Small intestine (tissue), 16 donors: ENCODE measurements at places on chromosomes 6 and 20.

DNA sequence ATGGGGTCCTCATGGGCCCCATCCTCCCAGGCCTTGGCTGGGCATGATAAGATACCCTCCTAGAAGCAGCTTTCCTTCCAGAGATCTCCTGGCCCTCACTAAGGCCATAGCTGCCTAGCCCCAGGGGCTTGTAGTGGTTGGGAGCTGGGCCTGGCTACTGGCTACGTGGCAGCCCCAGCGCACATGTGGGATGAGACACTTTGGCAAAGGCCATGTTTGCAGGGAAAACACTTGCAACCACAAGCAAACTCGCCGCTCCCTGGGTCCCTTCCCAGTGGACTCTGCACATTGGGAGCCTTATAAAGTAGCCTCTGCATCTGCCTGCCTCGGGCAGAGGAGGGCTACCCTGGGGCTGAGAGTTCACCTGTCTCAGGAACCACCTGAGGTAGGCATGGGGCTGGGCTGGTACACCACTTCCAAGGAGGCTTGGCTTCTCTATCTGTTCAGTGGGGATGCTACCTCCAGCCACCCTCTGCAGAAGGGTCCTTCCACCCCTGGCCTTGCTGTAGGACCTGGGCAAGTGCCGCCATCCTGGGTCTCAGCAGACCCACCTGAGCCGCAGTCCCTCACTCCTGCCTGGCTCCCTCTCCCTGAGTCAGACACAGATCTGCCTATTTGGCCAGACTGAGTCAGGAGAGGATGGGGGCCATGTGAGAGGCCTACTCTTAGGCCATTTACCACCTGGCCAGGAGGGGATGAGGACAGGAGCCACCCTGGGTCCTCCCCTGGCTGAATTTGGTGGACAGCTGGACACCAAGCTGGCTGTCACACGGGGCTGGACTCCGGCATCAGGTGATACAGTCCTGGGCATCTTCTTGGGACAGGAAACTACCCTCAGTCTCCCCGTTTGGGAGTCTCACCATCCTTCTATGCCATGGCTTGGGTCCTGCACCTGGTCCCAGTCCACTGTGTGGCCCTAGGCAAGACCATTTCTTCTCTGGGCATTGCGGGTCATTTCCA lies at the start of gene BPIFB2:
Gene BPIFB2, plus strand, starts transcription at position 329 of the 960 bp plus-strand sequence. CDS start 871 bp downstream, outside the sequence.
- H3K27ac ChIP-seq, result no peak within 1 kb of the TSS
- H3K27me3 ChIP-seq, result no peaks in the 10 kb centered on the region
- DNase-seq, result no peak
- no peaks in the 10 kb centered on the region for H3K36me3 ChIP-seq

DNA sequence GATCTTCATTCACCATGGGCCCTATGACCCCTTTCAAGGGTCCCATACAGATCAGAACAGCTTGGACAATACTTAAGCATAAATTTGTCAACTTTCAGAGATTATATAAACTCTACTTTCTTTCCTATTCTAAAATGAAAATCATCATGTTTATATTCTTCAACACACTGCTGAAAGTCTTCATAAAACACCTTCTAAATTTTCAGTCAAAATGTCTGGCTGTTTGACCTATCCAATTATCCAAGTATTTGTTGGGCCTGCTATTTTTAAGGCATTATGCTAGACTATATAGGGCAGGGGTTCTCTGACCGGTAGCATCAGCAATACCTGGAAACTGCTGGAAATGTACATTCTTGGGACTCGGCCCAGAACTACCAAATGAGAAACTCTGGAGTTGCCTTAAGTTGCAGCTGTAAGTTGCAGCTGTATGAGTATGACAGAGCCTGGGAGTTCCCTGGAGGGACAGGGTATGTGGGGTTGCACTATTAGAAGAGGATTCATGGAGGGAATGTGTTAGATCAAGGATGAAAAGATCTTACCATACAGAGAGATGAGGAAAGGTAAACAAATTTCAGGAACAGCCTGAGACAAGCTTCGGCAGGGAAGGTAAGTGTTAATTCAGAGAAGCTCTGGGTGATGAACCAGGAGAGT lies 293.0 kb downstream of the ADGB start:
- no peak overlapping the region for H3K4me3 ChIP-seq
- no peaks in the 10 kb centered on the region for H3K4me1 ChIP-seq
- no peaks in the 10 kb centered on the region for H3K27me3 ChIP-seq
- no peaks in the 10 kb centered on the region for H3K36me3 ChIP-seq
- no peak overlapping the region for H3K27ac ChIP-seq

- no peaks in the 10 kb centered on the region for H3K4me1 ChIP-seq
- no peak for DNase-seq
- H3K27me3 ChIP-seq, result no peaks in the 10 kb centered on the region
- H3K4me3 ChIP-seq, result no peak overlapping the region
- no peak overlapping the region for H3K27ac ChIP-seq
Observed at GRCh38 chr20:15565786-15566185, 1007.5 kb downstream of the KIF16B start.

DNA sequence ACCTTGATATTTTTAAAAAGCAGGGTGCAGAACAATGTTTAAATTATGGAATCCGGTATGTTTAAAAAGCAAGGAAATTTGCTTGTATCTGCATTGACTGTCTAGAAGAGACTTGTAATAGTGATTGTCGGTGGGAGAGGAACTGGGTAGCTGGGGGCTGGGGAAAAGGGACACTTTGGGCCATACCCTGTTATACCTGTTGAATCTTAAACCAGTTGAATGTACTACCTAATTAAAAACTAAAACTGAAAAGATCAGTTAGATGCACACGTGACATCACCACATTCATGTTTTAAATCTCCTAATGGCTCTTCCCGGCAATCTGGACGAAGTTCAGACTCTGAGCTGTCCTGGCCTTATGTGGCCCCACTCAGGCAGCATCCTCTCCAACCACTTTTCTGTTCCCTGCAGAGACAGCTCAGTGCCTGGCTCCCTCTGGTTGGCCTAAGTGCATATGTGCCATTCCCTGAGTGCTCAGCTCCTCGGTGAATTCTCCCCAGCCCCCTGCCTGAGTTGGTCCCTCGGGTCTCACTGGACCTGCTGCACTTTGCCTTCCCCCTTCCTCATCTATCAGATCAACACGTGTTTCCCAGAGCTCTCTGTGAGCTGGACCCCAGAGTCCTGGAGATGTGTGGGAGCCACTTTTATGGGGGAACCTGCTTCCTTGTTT lies 36.3 kb downstream of the SLC52A3 start:
- DNase-seq, result no peak
- no peak overlapping the region for H3K4me3 ChIP-seq
- H3K27me3 ChIP-seq, result peaks cover 26% of the 10 kb centered on the region
- H3K27ac ChIP-seq, result no peak overlapping the region
- no peaks in the 10 kb centered on the region for H3K4me1 ChIP-seq

GRCh38 chr6:44779130-44779826 lies 391.8 kb downstream of the CDC5L start:
- no peak for DNase-seq
- H3K27me3 ChIP-seq, result no peaks in the 10 kb centered on the region

- no peaks in the 10 kb centered on the region for H3K27me3 ChIP-seq
- no peaks in the 10 kb centered on the region for H3K4me1 ChIP-seq
- H3K27ac ChIP-seq, result no peak overlapping the region
- H3K36me3 ChIP-seq, result no peaks in the 10 kb centered on the region
Observed at GRCh38 chr6:88381289-88381642, 215.1 kb upstream of the CNR1 start.

- no peaks in the 10 kb centered on the region for H3K36me3 ChIP-seq
- H3K4me1 ChIP-seq, result no peaks in the 10 kb centered on the region
- no peak overlapping the region for H3K27ac ChIP-seq
- H3K27me3 ChIP-seq, result no peaks in the 10 kb centered on the region
- DNase-seq, result no peak
- no peak overlapping the region for H3K4me3 ChIP-seq
Observed at GRCh38 chr6:156590482-156590881, 186.7 kb upstream of the ARID1B start.

DNA sequence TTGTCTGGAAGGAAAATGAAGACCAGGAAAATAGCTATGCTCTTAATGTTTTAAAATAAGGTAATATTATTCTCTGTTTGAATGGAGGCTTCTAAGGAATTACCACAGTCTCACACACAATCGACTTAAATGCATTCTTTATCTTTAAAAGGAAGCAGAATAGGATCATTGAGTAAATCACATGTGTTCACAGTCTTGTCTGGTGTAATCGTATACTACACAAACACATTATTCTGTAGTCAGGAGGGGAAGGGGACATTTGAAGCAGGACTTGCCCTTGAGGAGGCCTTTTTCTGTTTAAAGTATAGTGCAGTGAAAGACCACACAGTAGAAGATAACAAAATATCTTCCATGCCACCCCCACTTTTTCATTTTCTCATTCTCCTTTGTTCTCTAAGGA lies 20.6 kb upstream of the REV3L start:
- H3K36me3 ChIP-seq, result no peaks in the 10 kb centered on the region
- H3K27me3 ChIP-seq, result no peaks in the 10 kb centered on the region
- no peaks in the 10 kb centered on the region for H3K4me1 ChIP-seq

DNA sequence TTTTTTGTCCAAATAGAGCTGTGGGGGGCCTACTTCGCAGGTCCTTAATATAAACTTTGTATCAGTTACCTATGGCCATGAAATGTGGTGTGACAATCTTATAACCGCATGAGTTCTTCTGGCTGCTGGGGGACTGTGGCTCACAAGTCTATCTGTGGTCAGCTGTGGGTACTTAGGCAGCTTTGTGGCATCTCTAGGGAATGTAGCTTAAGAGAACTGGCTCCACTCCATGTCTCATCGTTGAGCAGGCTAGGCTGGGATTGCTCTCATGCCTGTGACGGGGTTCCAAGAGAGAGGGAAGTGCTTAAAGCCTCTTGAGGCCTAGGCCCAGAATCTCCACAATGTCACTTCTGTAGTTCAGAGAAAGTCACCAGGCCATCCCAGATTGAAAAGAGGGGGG lies 140.5 kb downstream of the BTBD3 start:
- no peaks in the 10 kb centered on the region for H3K4me1 ChIP-seq
- no peak overlapping the region for H3K27ac ChIP-seq
- no peak for DNase-seq
- H3K36me3 ChIP-seq, result no peaks in the 10 kb centered on the region

GRCh38 chr6:167894965-167895364 lies 68.3 kb downstream of the AFDN start:
- no peak for DNase-seq
- no peaks in the 10 kb centered on the region for H3K27me3 ChIP-seq
- peaks cover 25% of the 10 kb centered on the region for H3K36me3 ChIP-seq
- H3K4me1 ChIP-seq, result no peaks in the 10 kb centered on the region
- no peak overlapping the region for H3K27ac ChIP-seq
- no peak overlapping the region for H3K4me3 ChIP-seq

- H3K4me3 ChIP-seq, result no peak overlapping the region
- H3K36me3 ChIP-seq, result no peaks in the 10 kb centered on the region
Observed at GRCh38 chr6:2135401-2135800, 110.0 kb downstream of the GMDS start.
